ENCODE measurements at places on chromosomes 7 and 10.

GRCh38 chr7:66664590-66665293 lies 36.1 kb downstream of the KCTD7 start:
- no peak for DNase-seq

DNA sequence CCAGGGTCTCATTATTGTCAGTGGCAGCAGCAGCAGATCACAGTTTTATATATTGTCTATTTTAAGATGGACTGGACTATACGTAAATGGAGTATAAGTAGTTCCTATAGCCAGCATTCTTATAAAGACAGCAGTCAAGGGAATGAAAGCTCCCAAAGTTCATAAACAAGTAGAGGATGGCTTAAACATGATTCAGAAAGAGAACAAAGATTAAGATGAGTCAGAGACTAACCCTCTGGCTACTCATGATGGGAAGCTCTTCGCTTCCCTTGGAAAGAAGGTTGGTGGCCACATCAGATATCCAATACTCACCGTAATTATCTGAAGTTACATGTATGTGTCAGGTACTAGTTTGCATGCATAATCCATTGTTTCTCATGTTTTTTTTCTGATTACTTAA lies 277.0 kb downstream of the INHBA start:
- no peak for DNase-seq

DNA sequence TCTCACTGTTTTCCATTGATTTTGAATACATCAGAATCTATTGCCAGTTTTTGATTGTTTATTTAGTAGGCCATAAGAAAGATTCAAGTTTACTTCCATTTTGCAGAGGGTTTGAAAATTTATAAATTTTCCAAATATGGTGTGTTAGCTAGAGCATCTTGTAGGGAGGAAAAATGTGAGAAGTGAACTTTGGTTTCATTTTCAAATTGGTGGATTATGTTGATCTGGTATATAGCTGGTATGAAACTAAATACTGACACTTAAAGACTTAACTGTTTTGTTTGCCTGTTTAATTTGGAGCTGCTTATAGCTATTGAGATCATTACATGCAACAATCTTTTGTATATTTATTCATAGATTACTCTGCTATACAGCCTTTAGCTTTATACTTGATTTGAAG lies 108.1 kb downstream of the ADAM22 start:
- DNase-seq, result no peak

GRCh38 chr7:157881048-157881771 lies 544.4 kb downstream of the DNAJB6 start:
- DNase-seq, result no peak

DNA sequence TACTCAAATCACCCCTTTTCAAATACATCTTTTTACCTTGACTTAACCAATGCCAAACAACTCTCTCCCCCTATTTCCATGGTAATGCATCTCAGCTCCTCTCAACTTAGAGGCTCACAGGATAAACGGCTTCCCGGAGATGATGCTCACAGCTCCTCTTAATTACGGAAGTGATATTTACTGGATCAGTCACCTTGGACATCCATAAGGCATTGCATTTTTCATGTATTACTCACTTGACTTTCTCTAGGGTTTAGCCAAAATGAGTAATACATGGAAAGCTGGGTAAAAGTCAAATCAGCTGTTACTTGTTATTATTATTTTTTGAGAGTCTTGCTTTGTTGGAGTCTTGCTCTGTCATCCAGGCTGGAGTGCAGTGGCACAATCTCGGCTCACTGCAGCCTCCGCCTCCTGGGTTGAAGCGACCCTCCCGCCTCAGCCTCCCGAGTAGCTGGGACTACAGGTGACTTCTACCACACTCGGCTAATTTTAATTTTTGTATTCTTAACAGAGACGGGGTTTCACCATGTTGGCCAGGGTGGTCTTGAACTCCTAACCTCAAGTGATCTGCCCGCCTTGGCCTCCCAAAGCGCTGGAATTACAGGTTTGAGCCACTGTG lies 73.3 kb upstream of the RHEB start:
- DNase-seq, result no peak

GRCh38 chr10:78774614-78774998 lies 294.2 kb upstream of the ZMIZ1 start:
- DNase-seq, result no peak

GRCh38 chr7:18530224-18531179 lies 35.0 kb downstream of the HDAC9 start:
- DNase-seq, result no peak

GRCh38 chr10:79237454-79238157 lies 109.7 kb upstream of the PPIF start:
- no peak for DNase-seq

DNA sequence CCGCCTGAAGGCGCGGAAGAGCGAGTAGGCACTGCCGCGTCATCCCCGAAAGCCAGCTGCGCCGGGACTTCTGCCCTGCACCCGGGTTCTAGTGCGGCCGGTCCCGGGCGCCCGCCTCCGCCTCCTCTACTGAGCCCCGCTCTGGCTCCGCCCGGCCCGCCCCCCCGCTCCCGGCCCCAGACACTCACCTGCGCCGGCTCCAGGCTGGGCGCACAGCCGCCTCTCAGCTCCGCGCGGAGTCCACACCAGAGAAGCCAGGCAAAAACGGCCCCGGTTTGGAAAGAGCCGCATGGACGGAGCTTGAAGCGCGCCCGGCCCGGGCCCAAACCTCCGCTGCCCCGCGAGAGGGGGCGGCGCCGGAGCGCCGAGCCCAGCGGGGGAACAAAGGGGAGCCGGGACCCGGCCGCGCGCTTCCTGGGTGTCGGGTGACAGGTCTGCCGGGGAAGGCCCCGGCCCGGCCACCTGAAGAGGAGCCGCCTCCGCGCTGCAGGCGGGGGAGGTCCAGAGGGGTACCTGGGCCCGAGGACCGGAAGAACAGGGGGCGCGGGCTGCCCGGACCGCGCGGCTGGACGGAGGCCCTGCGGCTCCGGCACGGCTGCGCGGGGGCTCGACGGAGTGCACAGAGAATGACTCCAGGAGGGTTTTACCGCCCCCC lies 168.2 kb downstream of the NRF1 start:
- no peak for DNase-seq

DNA sequence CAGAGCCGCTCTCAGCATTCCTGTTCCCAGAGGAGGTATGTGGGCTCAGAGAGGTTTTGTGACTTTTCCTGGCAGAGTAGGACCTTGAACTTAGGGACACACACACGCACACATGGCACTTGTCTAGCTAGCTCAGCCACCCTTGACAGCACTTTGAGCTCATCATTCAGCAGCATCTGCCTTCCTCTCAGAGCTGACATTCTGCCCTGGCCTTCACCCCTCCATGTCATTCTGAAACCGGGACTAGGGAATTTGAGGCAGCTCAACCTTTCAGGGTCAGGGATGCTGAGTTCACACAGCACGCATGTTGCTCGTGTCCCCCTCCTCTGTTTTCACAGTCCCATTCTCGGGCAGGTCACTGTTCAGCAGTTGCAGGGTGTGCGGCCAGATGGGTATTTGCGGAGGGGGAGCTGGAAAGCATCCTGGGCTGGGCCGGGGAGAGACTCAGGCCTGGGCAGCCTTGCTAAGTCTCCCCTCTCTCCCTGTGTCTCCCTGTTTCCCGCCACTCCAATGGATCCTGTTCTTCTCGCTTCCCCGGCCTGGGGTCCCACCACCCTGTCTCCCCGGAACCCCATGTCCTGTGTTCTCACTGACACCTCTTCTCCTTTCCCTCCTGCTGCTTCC lies 78.0 kb downstream of the COL13A1 start:
- no peak for DNase-seq

DNA sequence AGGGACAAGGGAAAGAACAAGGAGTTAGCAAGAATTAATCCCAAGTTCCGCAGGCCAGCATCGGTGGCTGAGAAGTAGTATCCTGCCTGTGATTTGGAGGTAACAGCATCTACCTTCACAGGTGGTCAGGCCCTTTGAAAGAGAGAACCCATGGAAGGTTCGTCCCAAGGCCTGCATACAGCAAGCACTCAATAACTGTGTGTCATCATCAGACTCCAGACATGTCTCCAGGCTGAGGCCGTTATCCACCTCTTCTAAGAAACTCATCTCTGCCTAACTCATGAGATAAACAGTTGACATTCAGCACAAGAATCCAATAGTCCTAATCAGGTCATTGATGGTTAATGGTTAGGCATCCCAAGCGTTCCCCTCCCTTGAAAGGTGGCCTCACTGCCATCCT lies 45.0 kb downstream of the CTBP2 start:
- no peak for DNase-seq

GRCh38 chr10:61189912-61190311 lies 245.9 kb upstream of the RHOBTB1 start:
- no peak for DNase-seq

DNA sequence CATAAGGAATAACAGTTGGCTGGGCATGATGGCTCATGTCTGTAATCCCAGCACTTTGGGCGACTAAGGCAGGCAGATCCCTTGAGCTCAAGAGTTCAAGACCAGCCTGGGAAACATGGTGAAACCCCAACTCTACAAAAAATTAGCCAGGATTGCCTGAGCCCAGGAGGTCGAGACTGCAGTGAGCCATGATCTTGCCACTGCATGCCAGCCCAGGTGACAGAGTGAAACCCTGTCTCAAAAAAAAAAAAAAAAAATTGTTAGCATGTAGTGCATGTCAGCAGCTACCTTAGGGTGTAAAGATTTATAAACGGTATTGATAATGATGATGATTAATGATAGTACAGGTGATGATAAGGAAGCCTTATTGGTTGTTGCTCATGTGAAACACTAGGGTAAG lies 331.2 kb upstream of the FZD1 start:
- DNase-seq, result no peak

DNA sequence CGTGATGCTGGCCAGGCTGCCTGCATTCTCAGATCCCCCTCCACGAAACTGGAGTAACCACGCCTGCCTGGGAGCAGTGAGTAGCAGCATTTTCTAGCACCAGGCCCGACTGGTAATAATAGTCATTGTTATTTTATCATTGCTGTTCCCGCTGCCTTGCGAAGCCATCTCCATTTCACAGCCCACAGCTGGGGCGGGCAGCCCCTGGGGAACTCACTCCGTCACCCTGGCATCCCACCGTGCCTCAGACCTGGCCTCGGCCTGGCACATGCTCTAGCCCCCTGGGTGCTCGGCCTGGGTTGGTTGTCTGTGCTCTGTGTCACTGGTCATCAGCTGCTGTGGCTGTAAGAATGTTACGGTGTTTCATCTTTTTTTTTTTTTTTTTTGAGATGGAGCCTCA lies 57.7 kb upstream of the SH2B2 start:
- no peak for DNase-seq

GRCh38 chr10:33082373-33082895 lies 124.4 kb upstream of the ITGB1 start:
- DNase-seq, result no peak

All from stimulated activated CD4-positive, alpha-beta T cell treated with anti-CD3 and anti-CD28 coated beads, Interleukin-1b, Interleukin-23, amount 100 ng/mL, for 1 hour (primary cell).